ENCODE measurements at places on chromosomes 4 and X.

GRCh38 chr4:152430507-152430906 lies 105.4 kb downstream of the FBXW7 start:
- H3K27ac ChIP-seq = no peak overlapping the region
- no peak overlapping the region for H3K4me3 ChIP-seq
- peaks cover 8% of the 10 kb centered on the region for H3K4me1 ChIP-seq
- DNase-seq = no peak
- peaks cover 11% of the 10 kb centered on the region for H3K36me3 ChIP-seq

GRCh38 chrX:41789374-41789773 lies 65.4 kb downstream of the GPR82 start:
- H3K4me1 ChIP-seq = peaks cover 3% of the 10 kb centered on the region
- H3K27me3 ChIP-seq = no peaks in the 10 kb centered on the region
- no peak overlapping the region for H3K27ac ChIP-seq
- H3K36me3 ChIP-seq = peaks cover 9% of the 10 kb centered on the region
- DNase-seq = no peak

DNA sequence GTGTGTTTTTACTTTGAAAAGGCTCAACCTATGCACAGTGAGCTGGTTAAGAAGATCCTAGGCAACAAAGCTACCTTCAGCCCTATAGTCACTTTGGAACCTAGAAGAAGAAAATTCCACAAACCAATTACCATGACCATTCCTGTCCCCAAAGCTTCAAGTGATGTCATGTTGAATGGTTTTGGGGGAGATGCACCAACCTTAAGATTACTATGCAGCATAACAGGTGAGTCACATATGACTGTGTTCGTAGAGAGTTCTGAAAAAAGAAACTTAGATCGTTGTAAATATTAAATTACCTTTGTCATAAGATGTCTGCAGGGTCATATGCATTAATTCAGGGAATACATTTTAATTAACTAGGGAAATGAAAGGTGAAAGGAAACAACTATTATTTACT lies 287.1 kb downstream of the ANK2 start:
- DNase-seq = no peak
- no peaks in the 10 kb centered on the region for H3K4me1 ChIP-seq
- no peak overlapping the region for H3K4me3 ChIP-seq
- H3K36me3 ChIP-seq = no peaks in the 10 kb centered on the region
- H3K27me3 ChIP-seq = no peaks in the 10 kb centered on the region

DNA sequence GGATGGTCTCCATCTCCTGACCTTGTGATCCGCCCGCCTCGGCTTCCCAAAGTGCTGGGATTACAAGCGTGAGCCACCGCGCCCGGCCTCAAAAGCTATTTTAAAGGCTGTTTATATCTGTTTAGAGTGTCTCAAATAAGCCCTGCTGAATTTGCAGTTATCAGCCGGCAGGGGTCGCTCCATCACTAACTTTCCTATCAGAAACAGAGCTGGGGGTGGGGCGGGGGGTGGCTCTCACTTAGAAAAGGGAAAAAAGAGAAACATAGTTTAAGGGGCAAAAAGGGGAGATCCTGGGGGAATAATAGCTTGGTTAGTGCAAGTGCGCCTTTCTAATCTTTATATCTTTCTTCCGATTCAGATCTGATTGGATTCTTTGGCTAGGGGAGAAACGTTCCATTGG lies 450.7 kb downstream of the UBE2NL start:
- H3K27me3 ChIP-seq = no peaks in the 10 kb centered on the region
- DNase-seq = no peak
- H3K4me3 ChIP-seq = no peak overlapping the region
- no peaks in the 10 kb centered on the region for H3K36me3 ChIP-seq
- no peak overlapping the region for H3K27ac ChIP-seq

DNA sequence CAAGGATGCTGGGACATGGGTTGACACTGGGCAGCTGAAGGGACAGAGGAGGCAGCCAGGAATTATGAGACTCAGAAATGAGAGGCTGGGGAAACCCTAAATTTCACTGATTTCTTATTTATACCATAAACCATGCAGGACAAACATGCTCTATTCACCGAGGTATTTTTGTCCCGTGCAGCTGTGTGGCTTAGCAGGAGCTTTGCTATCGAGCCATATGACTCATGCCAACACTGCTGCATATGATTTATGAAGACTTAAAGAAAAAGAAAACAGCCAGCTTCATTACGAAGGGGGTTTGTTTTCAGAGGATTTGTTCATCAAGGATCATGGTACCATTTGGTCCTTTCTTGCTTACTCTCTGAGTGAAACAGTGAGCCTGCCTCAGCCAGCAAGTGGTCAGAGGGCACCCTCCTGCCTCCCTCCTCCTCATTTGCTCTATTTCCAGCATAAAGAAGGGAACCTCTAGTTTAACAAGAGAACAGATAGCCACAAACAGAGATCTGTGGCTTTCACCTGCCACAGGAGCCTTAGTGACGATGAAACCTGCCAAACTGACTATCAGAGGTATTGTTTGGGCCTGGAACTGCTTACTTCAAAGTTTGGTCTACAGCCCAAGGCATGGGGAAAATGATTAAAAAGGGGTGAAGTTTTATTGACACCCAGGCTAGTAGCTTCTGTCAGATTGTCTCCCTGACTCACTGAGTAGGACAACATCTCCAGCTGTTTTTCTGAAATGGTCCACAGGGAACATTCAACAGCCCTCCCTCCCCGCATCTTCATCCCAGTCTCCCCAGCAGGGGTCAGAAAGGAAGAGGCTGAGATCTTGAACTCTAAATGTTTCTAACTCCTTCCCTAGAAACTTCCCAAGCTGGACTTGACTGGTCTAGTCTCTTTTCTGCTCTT lies 80.1 kb upstream of the MAML3 start:
- H3K27ac ChIP-seq = peak overlapping the region; percentile 88
- H3K36me3 ChIP-seq = peaks cover 2% of the 10 kb centered on the region
- peaks cover 49% of the 10 kb centered on the region for H3K4me1 ChIP-seq

GRCh38 chr4:19927381-19927780 lies 324.3 kb upstream of the SLIT2 start:
- no peaks in the 10 kb centered on the region for H3K36me3 ChIP-seq
- no peak overlapping the region for H3K27ac ChIP-seq
- no peaks in the 10 kb centered on the region for H3K27me3 ChIP-seq
- no peak for DNase-seq
- H3K4me1 ChIP-seq = no peaks in the 10 kb centered on the region

- H3K4me1 ChIP-seq = no peaks in the 10 kb centered on the region
- H3K27ac ChIP-seq = no peak overlapping the region
- H3K36me3 ChIP-seq = peaks cover 3% of the 10 kb centered on the region
- no peak overlapping the region for H3K4me3 ChIP-seq
- no peak for DNase-seq
These were observed 101.4 kb downstream of the GPR143 start for GRCh38 chrX:9664224-9664623.
